ENCODE measurements at places on chromosomes 4 and X.

DNA sequence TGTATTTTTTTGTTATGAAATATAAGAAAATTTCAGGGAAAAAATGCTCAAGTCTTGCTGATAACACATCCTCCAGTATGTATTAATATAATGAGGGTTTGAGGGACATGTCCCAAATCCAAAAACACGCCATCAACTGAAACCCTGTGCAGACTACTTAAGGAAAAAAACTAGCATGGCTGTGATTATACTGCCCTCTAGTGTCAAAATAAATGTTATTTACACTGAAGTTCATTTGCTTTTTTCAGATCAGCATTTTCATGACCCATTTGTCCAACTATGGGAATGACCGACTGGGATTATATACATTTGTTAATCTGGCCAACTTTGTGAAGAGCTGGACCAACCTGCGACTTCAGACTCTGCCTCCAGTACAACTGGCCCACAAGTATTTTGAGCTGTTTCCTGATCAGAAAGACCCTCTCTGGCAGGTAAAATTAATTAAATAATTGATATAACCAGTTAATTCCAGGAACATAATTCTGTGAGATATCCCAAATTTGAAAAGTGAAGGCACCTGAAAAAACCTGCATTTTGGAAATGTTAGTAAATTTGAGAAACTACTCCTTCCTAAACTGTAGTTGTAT, 128.5 kb downstream of the PRSS12 start:
- DNase-seq: peak; percentile 29

- DNase-seq: no peak
Observed at GRCh38 chr4:144687466-144687865, 41.5 kb downstream of the HHIP start.

DNA sequence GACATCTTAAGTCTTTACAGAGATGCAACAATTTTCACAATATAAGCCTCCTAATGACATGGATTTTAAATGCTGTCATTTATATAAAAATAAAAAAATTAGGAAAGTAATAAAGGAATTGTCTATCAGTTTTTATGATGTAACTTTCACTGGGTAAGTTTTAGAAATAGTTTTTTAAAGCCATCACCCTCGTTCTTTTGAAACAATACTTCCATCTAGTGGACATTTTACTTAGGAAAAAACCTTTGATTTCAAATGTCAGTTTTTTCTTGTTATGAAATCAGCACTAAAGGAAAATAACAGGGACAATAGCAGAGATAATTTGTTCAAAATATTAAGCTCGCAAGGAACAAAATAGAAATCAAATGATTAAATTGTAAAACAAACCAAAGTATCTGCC, 24.3 kb upstream of the NDNF start:
- no peak for DNase-seq

- no peak for DNase-seq
Observed at GRCh38 chr4:150240011-150240410, 161.8 kb downstream of the DCLK2 start.

- peak; percentile 13 for DNase-seq
Observed at GRCh38 chrX:129525162-129525561, 1.9 kb upstream of the SMARCA1 start.

GRCh38 chr4:138087066-138087719, 155.0 kb downstream of the SLC7A11 start:
- no peak for DNase-seq

GRCh38 chrX:69361311-69361845, 142.7 kb upstream of the NALF2 start:
- DNase-seq: no peak

DNA sequence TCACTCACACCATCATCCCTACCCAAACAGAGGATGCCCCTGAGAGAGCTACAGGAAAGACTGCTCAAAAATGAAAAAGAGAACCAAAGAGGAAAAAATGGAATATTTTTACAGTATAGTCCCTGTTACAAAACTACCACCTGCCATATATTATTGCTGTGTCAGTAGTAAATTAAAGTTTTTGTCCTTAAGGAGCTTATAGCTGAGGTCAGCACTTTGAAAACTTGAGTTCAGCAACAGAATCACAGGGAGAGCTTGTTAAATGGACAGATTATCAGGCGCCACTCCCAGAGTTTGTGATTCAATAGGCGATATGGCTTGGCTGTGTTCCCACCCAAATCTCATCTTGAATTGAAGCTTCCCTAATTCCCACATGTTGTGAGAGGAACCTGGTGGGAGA, 71.9 kb upstream of the FAM9A start:
- DNase-seq: no peak

GRCh38 chr4:104032896-104033295, 313.1 kb upstream of the TACR3 start:
- no peak for DNase-seq

DNA sequence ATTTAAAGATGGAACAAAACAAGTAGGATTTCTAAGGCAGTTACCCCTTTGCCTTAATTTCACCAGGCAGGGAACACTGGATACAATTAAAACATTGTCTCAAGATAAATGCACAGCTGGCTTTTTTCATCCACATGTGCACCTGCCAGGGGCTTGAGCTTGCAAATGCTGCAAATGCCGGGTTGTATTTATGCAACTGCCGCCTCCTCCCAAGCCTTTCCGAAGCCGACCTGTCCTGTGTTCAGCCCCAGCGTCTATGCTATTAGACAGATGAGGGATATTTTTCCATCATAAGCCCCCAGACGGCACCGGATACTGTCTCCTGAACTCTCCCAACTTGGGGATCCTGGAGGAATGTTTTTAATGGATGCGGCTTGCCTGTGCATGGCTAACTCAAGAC, 251.6 kb downstream of the CRLF2 start:
- no peak for DNase-seq

DNA sequence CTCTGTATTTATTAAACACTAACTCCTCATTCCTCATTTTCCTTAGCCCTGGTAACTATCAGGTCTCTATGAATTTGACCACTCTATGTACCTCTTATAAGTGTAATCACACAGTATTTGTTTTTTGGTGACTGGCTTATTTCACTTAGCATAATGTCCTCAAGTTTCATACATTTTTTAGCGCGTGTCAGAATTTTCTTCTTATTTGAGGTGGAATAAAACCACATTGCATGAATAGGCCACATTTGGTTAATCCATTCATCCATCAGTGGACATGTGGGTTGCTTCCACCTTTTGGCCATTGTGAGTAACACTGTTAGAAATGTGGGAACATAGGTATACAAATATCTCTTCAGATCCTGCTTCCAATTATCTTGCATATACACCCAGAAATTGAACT, 341.2 kb upstream of the BOD1L1 start:
- DNase-seq: no peak

DNA sequence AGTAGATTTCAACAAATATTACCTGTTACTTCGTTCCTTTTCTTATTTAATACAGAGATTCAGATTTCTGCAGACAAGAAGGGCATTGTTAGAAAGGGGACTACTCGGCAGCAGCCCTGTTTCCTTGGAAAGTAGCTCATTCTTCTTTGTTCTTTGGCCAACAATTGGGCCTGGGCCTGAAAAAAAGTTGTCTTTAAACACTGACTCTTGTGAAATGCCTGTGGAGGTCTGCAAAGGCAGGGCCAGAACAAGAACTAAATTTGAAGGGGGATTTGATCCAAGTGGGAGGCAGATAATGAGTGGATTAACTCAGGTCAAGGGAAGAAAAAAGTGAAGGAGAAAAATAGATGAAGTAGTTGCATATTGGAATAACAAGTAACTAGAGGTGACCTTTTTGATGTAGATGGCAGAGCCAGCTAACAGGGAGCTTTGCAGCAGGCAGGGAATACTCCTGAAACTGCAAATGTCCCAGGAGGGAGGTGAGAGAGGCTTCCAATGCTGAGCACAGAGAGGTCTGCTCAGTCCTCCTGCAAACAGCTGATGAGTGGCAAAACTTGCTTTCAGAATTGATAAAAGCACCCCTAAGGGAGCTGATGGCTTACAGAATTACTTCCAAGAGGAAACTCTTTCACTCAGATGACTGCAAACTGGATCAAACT, 393.2 kb upstream of the HS3ST1 start:
- no peak for DNase-seq

- no peak for DNase-seq
Observed at GRCh38 chrX:9227276-9227675, 193.3 kb upstream of the FAM9B start.

- no peak for DNase-seq
Observed at GRCh38 chr4:14887842-14888433, 114.3 kb upstream of the CPEB2 start.

- no peak for DNase-seq
Observed at GRCh38 chr4:126446917-126447316, 1132.2 kb downstream of the FAT4 start.

GRCh38 chr4:84753321-84753972, 170.5 kb downstream of the CDS1 start:
- DNase-seq: no peak

- DNase-seq: no peak
Observed at GRCh38 chr4:123568936-123569335, 172.3 kb downstream of the SPRY1 start.

DNA sequence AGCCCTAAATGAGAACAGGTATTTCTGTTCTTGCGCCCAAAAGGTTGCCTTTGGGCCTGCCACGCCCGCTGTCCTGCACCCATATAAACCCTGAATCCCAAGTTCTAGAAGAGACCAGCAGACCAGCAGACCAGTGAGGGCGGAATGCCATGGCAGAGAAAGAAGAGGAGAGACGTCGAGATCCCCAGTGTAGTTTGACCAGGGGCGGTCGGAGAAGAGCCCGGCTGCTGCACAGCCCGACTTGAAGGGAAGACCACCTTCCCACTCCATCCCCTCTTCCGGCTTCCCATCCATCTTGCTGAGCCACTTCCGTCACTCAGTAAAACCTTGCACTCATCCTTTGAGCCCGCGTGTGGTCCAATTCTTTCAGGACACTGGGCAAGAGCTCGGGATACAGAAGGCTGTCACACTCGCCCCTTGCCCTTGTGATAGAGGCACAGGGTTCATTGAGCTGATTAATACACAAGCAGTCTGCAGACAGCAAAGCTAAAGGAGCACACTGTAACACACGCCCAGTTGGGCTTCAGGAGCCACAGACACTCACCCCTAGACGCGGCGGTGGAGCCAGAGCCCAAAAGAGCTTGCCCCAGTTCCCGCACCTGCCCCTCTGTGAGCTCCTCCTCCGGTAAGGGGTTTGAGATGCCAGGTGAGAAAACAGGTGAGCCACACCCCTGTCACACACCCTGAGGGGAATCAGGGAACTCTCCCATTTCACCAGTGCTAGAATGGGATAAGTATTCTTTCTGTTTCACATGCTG, 230.8 kb downstream of the PCDH10 start:
- no peak for DNase-seq

- peak; percentile 64 for DNase-seq
Observed at GRCh38 chrX:103215425-103215991, 600 bp downstream of the BEX4 start.

- DNase-seq: no peak
Observed at GRCh38 chr4:38002451-38003071, 42.4 kb downstream of the PTTG2 start.

DNA sequence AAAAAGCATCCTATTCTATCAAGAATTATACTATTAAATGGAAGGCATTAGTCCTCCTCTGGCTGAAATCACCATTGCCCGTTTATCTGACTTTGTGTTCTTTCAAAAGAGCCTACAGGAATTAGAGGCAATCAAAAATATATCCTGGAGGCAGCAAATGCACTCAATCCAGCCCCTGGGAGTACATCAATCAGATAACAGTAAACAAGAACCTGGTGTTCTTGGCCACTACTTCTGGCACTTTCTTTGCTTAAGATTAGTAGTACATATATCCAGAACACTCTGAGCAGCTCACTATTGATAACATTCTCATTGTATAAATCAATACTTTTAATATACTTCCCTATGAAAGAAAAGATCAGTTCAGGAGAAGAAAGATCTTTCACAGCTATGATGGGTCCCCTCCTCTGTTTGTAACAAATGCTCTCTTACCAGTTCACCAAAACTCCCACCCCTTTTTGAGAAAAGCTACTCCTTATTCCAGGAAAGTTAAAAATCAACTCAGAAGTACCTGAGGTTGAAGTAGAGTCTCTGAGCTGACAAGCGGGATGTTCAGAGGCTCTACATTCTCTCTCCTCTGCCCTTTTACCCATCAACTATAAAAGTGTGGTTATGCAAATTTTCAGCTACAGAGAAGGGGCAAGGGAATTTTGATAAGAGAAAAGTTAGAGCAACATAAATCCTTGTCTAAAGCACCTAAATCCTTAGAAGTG, 176.0 kb downstream of the COX18 start:
- no peak for DNase-seq

DNA sequence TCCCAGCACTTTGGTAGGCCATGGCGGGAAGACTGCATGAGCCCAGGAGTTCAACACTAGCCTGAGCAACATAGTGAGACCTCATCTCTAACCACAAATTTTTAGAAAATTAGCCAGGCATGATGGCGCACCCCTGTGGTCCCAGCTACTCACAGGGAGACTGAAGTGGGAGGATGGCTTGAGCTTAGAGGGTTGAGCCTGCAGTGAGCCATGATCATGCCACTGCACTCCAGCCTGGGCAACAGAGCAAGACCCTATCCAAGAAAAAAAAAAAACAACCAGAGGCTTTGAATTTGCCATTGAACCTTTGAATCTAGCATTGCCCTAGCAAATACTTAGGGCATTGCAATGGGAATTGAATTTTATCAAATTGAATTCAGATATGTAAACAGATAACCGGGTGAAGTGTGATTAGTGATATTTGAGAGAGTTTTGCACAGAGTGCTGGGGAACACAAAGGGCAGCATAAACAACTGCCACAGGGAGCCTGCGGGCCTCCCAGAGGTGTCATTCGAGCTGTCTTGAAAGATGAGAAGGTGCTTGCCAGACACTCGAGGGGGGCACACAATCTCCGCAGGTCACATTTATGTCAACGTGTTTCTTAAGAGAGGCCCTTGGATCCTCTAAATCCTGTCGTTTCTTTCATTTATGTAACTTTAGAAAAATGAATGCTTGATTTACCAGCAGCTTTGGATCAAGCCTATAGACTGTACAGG, 200.3 kb downstream of the AASDH start:
- peak; percentile 51 for DNase-seq

DNA sequence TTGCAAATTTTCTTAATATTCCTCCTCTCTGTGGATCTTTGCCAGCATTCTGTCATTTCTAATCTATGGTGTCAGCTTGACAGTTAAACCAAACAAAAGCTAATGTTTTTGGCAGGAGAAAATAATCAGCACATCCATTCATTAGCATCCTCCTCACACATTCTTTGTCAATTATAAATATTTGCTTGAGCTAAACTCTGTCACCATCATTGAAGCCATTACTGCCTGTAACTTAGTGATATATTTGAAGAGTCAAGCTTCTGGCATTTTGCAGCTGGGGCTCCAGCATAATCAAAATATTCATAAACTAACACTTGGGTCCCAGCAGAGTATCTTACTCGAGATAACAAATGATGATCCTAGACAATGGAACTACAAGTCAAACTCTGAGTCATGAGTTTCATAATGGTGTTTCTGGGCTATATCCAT, 126.1 kb downstream of the EIF4E start:
- DNase-seq: no peak

DNA sequence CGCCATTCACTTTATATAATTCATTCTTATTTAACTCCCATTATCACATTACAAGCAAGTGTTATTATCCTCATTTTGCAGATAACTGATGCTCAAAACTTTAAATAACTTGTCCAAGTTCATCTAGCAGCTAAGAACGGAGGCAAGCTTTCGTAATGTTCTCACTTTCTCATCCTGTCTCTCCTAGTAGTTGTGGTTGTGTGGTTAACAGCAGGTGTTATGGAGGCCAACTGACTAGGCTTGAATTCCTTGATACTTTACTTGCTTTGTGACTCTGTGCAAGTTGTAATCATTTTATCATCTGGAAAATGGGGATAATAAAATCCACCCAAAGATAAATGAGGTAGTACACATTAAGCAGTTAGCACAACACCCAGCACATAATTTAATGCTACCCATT, 109.9 kb upstream of the PTPN13 start:
- DNase-seq: no peak

Data from NCI-H146 (cell line).